ENCODE measurements at places on chromosomes 1 and 21. TPM values are rescaled to one million over a fixed set of nuclear protein-coding genes. Genes with fewer than 3 reads are reported as not detected.

DNA sequence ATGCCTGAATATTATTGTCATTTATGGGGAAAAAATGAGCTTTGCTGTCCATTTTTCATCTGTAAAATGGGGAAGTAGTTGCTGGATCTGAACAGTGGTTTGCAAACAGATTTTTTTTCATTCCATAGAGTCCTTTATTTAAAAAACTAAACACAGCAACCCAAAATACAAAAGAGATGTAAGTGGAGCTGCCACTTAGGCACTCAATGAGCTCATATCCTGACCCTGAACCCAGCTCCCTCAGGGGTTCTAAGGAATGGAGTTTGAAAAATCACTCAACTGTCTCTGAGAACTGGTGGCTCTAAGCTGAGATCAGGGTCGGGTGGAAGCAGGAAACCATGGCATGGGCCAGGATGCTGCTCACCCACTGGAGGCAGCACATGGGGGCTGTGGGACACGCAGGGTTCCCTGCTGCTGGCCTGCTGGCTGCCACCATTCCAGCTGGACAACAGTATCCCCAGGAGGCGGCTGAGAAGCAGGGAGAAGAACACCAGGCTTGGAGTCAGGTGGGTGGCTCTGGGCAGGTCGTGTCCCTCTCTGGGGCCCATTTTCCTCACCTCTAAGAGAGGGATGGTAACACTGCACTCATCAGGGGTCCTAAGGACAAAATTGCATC, 9.6 kb upstream of the ECE1 start:
- DNase-seq, result no peak
- no peak overlapping the region for H3K4me3 ChIP-seq
- no peaks in the 10 kb centered on the region for H3K27me3 ChIP-seq
- H3K36me3 ChIP-seq, result no peaks in the 10 kb centered on the region
- no peak overlapping the region for H3K27ac ChIP-seq

- no peak for DNase-seq
- H3K27me3 ChIP-seq, result no peaks in the 10 kb centered on the region
- H3K36me3 ChIP-seq, result no peaks in the 10 kb centered on the region
- H3K27ac ChIP-seq, result no peak overlapping the region
- no peak overlapping the region for H3K4me3 ChIP-seq
- H3K4me1 ChIP-seq, result peaks cover 6% of the 10 kb centered on the region
These were observed 23.1 kb upstream of the RAP1A start for GRCh38 chr1:111596499-111596898.

The LMX1A gene
- total RNA-seq, result not detected

The BTBD19 gene
- total RNA-seq, result 1.9 TPM

The MFSD2A gene
- total RNA-seq, result 18.2 TPM

DNA sequence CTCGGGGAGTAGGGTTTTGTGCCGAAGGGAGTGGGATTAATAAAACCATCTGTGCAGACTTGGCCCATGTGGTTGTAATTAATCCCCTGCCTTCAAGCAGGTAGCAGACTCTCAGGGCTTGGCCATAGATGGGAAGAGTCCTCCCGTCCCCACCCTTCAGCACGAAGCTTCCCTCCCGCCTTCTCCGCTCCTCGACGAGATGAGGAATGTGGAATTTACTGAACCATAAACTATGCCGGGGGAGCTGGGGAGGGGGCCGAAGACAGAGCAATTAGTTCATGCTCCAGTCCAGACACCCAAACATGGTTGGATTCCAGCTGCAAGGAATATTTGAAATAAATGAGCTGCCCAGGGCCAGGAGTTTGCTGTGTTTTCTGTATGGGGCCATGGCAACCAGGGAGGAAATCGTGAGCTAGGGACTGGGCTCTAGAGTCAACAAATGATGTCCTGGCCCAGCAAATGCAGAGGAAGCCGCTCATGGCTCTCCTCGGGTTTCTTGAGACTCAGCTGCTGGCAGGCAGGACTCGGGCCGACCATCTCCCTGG, 78.8 kb downstream of the SPSB1 start:
- no peak for DNase-seq
- H3K4me1 ChIP-seq, result no peaks in the 10 kb centered on the region
- no peaks in the 10 kb centered on the region for H3K27me3 ChIP-seq
- no peak overlapping the region for H3K27ac ChIP-seq
- H3K4me3 ChIP-seq, result no peak overlapping the region
- no peaks in the 10 kb centered on the region for H3K36me3 ChIP-seq

DNA sequence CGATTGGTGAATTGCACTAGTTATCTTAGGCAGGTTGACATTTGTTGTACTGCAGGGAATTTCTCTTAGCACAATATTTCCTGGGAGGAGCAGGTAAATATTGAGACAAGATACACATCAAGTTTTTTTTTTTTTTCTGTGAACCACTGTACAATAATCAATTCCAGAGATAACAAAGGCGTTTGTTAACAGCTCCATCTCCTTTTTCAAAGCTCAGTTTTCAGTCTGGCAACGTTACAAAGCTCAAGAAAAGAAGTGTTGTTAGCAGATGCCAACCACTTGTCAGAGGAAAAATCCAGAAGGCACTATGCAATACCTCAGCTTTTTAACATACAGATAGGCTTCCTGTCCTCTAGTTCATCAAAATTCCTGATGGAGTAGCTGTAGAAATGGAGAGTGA, 40.9 kb upstream of the DAB1 start:
- H3K27ac ChIP-seq, result no peak overlapping the region
- H3K27me3 ChIP-seq, result no peaks in the 10 kb centered on the region
- no peak overlapping the region for H3K4me3 ChIP-seq
- no peak for DNase-seq

- no peaks in the 10 kb centered on the region for H3K27me3 ChIP-seq
- no peaks in the 10 kb centered on the region for H3K4me1 ChIP-seq
- no peak overlapping the region for H3K27ac ChIP-seq
- DNase-seq, result no peak
These were observed 19.9 kb downstream of the RPL5 start for GRCh38 chr1:92851729-92852128.

The RPL11 gene
- 1,618 TPM for total RNA-seq

GRCh38 chr1:115373305-115373704, 35.3 kb upstream of the NGF start:
- no peaks in the 10 kb centered on the region for H3K4me1 ChIP-seq

The VPS13D gene
- total RNA-seq, result 18.8 TPM

GRCh38 chr21:31257265-31257664, 86.8 kb downstream of the TIAM1 start:
- no peak overlapping the region for H3K27ac ChIP-seq
- peaks cover 6% of the 10 kb centered on the region for H3K4me1 ChIP-seq
- H3K36me3 ChIP-seq, result no peaks in the 10 kb centered on the region
- no peaks in the 10 kb centered on the region for H3K27me3 ChIP-seq

GRCh38 chr1:189751311-189751710, 726.4 kb downstream of the BRINP3 start:
- H3K27ac ChIP-seq, result no peak overlapping the region
- no peaks in the 10 kb centered on the region for H3K4me1 ChIP-seq
- H3K36me3 ChIP-seq, result peaks cover 6% of the 10 kb centered on the region
- H3K4me3 ChIP-seq, result no peak overlapping the region
- no peaks in the 10 kb centered on the region for H3K27me3 ChIP-seq
- DNase-seq, result no peak

GRCh38 chr1:24888061-24888970, 41.8 kb downstream of the RUNX3 start:
- no peak overlapping the region for H3K4me3 ChIP-seq
- DNase-seq, result no peak
- H3K27ac ChIP-seq, result no peak overlapping the region
- peaks cover 5% of the 10 kb centered on the region for H3K36me3 ChIP-seq
- H3K27me3 ChIP-seq, result no peaks in the 10 kb centered on the region
- no peaks in the 10 kb centered on the region for H3K4me1 ChIP-seq

DNA sequence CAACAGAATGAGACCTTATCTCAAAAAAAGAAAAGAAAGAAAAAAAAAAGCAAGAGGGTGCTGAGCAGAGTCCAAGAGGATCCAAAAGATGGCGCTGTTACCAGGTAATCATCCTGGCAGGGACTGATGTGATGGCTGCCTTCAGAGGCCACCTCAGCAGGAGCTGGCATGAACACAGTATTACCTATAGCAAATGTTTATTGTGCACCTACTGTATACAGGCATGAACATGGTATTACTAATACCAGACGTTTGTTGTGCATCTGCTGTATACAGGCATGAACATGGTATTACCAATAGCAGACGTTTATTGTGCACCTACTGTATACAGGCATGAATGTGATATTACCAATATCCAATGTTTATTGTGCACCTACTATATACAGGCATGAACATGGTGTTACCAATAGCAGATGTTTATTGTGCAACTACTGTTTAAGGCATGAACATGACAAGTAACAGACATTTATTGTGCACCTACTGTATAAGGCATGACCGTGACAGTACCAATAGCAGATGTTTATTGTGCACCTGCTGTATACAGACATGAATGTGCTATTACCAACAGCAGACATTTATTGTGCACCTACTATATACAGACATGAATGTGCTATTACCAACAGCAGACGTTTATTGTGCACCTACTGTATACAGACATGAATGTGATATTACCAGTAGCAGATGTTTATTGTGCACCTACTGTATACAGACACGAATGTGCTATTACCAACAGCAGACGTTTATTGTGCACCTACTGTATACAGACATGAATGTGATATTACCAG, 115.1 kb upstream of the TMEM51 start:
- no peaks in the 10 kb centered on the region for H3K27me3 ChIP-seq
- no peak overlapping the region for H3K4me3 ChIP-seq
- H3K4me1 ChIP-seq, result no peaks in the 10 kb centered on the region
- peak; percentile 53 for DNase-seq
- no peaks in the 10 kb centered on the region for H3K36me3 ChIP-seq

GRCh38 chr1:117405042-117405441, 37.8 kb downstream of the MAN1A2 start:
- H3K27me3 ChIP-seq, result no peaks in the 10 kb centered on the region
- H3K4me1 ChIP-seq, result no peaks in the 10 kb centered on the region
- H3K36me3 ChIP-seq, result peaks cover 28% of the 10 kb centered on the region
- no peak for DNase-seq
- H3K27ac ChIP-seq, result no peak overlapping the region

- no peaks in the 10 kb centered on the region for H3K4me1 ChIP-seq
- no peaks in the 10 kb centered on the region for H3K27me3 ChIP-seq
- H3K27ac ChIP-seq, result no peak overlapping the region
These were observed 194.1 kb downstream of the ROR1 start for GRCh38 chr1:63967901-63968300.

The C1orf167 gene
- total RNA-seq, result not detected

The LCE1F gene
- not detected for total RNA-seq

DNA sequence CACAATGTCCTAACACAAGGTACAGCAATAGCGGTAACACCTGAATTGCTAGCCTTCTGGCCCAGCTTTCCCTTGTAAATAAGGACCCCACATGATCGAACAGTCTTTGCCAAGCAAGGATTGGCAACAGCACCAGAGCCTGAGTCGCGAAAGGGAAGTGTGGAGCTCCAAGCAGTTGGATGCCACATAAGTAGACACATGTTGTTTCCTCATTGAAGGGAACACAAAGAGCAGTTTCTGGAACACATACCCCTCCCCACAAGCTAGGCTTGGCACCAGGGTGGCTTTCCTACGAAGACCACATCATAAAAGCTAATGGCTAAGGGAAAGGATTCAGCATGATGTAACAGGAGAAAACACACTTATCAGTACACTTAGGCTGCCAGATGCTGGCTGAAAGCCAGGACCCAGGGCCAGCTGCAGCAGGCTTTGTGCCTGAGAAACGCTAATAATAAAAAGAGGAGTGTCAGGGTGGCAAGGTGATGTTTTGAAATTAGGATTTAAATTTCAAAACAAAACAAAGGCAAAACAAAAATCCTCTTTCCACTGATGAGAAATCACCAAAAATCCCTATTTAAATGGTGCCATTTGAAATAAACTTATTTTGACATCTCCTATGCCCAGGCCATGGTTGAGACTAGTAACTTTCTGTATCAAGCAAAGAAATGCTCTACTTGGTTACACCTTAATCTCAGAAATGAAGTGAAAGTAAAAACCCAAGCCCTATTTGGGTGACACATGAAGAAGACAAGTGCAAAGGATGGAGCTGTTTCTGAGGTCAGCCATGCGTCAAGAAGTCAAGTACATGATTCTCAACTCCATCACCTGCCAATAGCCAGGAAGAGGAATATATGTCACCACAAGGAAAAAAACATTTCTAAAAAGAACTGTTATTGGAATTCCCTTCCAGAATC, 11.9 kb upstream of the CPLANE2 start:
- peaks cover 37% of the 10 kb centered on the region for H3K36me3 ChIP-seq
- no peak overlapping the region for H3K4me3 ChIP-seq
- H3K4me1 ChIP-seq, result no peaks in the 10 kb centered on the region
- no peak overlapping the region for H3K27ac ChIP-seq
- no peak for DNase-seq

The KRTAP12-2 gene
- not detected for total RNA-seq

DNA sequence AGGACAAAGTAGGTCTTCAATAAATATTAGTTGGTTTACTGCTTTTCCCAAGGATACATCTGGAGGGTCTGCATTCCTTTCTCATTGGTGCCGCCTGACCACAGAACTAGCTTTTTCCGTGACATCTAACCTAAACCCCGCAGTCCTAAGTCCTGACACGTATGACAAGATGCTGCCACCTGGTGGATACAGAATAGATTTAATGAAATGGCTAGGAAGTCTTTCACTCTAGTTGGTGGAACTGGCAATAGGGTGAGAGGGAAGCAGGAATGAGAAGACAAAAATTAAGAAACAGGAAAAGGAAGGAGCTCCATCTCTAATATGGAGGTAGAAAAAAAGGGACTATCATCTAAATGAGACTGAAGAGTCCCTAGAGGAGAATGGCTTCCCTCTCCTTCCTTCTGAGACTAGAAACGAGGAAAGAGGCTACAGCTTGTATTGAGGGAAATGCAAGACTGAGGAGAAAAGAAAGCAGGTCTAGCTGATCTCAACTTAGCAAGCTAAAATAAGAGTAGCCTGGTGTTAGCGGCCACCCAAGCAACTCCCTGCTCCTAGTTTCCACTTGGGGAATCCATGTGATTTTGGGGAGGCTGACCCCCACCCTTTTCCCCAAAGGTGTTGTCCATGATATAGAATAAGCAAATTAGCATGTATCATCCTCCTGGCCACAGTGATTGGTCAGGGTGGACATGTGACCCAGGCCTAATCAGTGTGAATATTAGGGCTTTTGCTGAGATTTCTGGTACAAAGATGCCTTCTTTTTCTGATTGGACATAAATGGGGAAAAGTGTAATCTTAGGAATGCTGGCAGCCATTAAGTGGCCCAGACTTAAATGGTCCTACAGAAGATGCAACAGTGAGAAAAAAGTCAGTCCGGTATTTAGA, 5.9 kb downstream of the RFX5 start:
- H3K4me3 ChIP-seq, result peak overlapping the region; percentile 0
- H3K36me3 ChIP-seq, result peaks cover 41% of the 10 kb centered on the region
- no peaks in the 10 kb centered on the region for H3K4me1 ChIP-seq
- no peaks in the 10 kb centered on the region for H3K27me3 ChIP-seq
- H3K27ac ChIP-seq, result no peak overlapping the region

The NTNG1 gene
- 1.0 TPM for total RNA-seq

DNA sequence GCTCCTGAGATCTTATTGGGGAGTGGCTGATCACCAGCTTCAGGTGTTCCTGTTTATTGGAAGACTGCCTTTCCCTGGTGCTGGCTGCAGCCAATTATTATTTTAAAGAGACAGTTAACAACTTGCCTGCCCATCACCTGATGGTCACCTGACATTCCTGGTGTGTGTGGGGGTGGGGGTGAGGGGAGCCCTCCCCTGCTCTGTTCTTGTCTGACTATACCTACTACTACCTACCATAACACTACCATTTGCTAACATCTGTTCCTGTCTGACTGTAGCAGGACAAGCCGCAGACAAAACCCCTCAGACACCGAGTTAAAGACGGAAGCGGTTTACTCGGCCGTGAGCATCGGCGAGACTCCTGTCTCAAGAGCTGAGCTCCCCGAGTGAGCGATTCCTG, 54.9 kb upstream of the NBPF3 start:
- no peak overlapping the region for H3K4me3 ChIP-seq
- H3K4me1 ChIP-seq, result peaks cover 3% of the 10 kb centered on the region
- H3K36me3 ChIP-seq, result peaks cover 8% of the 10 kb centered on the region
- H3K27ac ChIP-seq, result no peak overlapping the region
- no peaks in the 10 kb centered on the region for H3K27me3 ChIP-seq

All from H9 (cell line).